NCI-H1048 (cell line): ENCODE measurements at places on chromosomes 13 and 19.

- DNase-seq, result no peak
Measured at GRCh38 chr13:57087006-57087405, 53.7 kb upstream of the PRR20A start.

GRCh38 chr13:31950111-31950815 lies 81.3 kb upstream of the FRY start:
- DNase-seq, result no peak

DNA sequence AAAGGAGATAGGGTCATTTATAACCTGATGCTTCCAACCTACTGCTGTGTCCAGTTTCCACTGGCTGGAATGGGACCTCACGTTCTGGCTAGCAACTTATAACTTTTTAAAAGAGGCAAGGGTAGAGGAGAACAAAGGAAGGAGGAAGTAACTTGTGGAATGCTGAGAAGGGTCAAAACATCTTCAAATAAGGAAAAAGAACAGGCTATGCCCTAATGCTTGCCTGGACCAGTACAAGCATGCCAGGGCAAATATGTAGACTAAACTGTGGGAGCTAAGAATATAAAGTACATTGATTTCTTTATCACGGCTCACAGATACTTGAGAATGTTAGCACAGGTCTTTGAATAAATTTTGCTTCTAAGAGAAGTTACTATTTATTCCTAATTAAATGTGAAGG lies 1.5 kb upstream of the ZNF561 start:
- no peak for DNase-seq

DNA sequence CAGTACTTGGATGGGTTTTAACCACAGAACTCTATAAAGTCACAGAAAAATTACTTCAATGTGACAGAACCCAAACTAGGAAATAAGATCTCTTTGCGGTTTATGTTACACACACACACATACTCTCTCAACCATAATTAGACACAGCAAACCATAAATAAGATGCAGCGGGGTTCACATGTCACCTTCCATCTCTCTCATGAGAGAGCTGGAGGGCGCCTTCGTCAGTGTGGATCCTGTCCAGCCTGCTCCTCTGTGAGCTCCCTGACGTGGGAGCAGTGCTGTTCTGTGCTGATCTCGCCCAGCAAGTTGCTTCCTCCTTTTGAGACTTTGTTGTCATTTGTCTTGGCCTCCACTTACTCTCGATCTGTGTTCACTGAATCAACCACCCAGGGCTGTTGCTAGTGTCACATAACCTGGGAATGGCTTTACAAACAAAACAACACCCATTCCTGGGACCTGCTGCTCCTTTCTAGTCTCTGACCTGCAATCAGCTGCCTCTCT lies 204.9 kb upstream of the KL start:
- no peak for DNase-seq

GRCh38 chr19:14091081-14091812 lies 696 bp upstream of the SAMD1 start:
- no peak for DNase-seq

GRCh38 chr13:97648171-97648880 lies 214.4 kb downstream of the RAP2A start:
- DNase-seq, result no peak

GRCh38 chr19:16473875-16474392 lies 2.2 kb upstream of the EPS15L1 start:
- DNase-seq, result no peak

GRCh38 chr19:28063702-28064101 lies 1149.2 kb downstream of the UQCRFS1 start:
- DNase-seq, result no peak

GRCh38 chr19:7677669-7678311 lies 900 bp downstream of the MCEMP1 start:
- no peak for DNase-seq

DNA sequence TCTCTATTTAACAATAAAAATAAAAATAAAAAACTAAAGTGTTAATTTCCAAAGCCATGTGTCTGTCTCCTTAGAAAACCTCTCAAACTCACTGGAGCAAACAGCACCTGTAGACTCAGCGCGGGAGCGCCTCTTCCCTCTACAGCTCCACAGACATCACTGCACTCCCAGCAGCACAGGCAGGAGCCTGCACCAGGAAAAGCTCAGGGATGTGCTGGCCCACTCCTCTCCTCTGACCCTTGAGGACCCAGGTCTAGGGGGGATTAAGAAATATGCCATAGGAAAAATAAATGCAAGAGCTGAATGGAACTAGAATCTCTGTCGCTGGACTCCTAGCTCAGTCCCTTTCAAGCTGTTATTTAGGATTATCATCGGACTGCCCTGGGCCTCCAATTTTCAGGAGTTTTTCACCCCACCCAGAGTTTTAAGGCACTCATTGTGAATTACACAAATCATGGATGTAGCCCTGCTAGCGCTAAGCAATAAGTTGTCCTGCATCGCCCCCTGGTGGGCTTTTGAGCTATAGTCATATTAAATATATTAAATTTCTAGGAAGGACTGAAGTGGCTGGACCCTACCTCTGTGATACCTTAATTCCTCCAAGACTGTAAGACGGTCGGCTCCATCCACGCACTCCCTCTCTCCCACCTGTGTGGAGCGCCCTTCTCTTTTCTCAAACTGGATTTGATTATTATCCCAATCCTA lies 333.9 kb downstream of the UQCRFS1 start:
- DNase-seq, result peak; percentile 30

GRCh38 chr13:101424381-101425155 lies 8.3 kb upstream of the NALCN start:
- no peak for DNase-seq

- no peak for DNase-seq
Measured at GRCh38 chr13:113050734-113051431, 54.7 kb upstream of the F7 start.

DNA sequence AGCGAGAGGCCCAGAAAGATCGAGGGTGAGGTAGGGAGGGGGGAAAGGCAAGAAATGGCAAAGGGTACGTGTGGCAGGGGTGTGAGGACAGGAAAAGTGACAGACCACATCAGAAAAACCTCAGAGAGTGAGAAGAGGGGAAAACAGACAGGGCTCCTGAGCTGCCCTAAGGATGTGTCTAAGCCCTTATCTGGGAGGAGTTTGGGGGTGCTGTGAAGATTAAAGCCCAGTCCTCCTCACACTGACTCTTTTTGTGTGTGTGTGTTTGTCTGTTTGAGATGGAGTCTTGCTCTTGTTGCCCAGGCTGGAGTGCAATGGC lies 703 bp upstream of the PTH2 start:
- no peak for DNase-seq

- no peak for DNase-seq
Measured at GRCh38 chr19:56107626-56108351, 13.3 kb downstream of the ZNF787 start.

- no peak for DNase-seq
Measured at GRCh38 chr13:30856005-30856790, 49.9 kb upstream of the MEDAG start.

DNA sequence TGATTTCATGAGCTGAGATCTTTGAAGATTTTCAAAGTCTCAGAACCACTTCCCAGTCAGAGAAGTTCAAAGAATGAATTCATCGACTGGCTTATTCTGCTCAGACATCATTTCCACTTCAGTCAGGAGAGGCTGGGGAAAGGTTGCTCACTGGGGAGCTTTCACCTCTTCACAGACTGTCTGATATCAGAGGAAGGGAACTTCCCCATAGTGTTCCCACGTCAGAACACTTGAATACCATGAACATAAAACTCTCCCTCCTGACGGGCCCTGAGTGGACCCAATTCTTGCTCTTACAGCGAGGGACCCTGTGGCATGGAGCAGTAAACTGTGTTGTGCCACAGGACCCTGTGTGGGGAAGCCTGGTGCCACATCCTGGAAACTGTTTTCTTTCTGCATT lies 492.6 kb downstream of the COG6 start:
- DNase-seq, result no peak

DNA sequence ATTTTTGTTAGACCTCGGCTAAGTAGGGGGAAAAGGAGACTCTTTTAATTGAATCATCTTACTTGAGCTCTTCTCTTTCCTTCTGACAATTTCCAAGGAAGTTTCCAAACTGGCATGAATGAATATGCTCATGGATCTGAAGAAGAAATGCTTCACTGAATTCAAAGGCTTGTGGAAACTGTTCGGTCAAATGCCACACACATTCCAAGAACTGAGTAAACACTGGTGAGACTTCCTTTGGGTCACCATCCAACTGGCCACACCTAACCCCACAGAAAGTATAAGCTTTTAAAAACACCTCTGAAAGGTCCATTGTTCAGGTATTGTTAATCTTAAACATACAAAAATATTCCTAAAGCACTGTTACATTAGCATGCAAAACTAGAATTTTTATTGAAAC lies 33.6 kb downstream of the MTMR6 start:
- no peak for DNase-seq

DNA sequence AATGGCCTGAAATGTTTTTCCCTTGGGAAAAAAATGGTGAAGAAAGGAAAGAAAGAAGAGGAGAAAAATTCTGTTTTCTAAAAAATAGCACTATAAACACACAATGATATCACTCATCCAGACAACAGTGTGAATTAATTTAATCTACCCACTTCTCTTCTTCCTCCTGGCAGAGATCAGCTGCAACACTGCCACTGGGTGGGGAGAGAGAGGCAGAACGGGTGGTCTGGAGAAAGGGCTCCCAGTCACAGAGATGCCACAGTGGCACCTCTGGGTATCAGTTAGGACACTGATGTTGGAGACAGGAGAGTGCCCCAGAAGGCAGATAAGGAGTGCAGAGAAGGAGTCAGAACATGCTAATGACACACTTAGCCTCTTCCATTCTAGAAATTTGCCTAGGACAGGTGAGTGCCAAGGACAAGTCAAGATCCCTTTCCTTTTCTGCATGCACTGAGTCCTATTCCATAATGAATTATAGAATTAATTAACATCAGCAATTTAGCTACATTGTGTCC lies 168.6 kb downstream of the SUCLA2 start:
- no peak for DNase-seq

- DNase-seq, result no peak
Measured at GRCh38 chr19:38875656-38876395, 2.2 kb downstream of the RINL start.

DNA sequence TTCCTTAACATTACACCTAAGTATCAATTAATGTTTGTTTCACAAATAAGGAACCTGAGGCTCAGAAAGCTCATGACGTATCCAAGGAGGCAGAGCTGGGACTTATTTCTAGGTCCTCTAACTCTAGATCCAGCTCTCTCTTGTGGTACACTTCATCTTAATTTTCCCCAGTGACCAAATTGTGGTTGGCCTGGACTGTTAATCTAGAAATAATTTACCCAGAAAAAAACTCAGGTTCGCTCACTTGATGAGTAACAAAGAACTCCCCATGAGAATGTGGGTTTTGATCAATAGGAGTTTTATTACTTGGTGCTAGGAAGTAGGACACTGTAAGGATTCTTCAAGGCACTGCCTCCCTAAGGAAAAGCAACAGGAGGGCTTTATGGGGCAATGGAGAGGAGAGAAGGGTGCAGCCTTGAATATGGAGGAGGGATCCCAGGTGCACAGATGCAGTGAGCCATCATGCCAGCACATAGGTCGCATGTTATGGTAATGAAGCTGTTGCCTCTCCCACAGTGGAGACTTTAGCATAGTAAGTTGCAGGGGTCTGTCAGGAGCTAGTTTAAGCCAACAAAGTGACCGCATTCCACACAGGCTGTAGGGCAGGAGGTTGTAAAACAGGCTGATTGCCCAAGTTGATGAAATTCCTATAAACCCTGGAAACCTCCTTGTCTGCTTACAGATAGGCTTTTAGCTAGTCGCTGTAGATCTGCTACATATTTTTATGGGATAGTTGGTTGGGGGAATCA lies 14.7 kb downstream of the RAP2A start:
- no peak for DNase-seq

DNA sequence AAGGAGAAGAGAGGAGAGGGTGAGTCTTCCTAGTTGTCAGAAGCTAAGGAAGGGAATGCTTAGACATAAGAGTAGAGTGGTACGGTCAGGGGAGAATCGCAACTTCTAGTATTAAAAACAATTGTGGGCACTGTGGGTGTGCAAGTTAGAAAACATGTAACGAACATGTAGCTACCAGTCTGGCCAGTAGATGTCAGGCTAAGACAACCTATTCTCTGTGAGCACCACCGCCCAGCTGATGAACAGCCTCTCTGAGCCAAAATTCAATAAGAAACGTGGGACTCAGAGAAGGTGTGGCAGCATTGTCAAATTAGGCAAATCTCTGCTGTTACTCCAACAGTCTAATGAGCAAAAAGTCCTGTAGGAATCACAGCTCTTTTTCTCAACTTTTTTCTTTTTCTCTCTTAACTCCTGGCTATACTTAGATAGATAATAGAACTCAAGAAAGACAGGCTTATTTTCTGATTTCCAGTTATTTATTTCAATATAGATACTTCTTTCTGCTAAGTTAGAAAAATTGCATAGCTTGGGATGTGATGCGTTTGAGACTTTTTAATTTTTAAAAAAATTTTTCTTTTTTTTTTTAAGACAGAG lies 186.2 kb downstream of the USP12 start:
- peak; percentile 23 for DNase-seq

- DNase-seq, result no peak
Measured at GRCh38 chr19:44767295-44768180, 10.2 kb upstream of the CBLC start.

DNA sequence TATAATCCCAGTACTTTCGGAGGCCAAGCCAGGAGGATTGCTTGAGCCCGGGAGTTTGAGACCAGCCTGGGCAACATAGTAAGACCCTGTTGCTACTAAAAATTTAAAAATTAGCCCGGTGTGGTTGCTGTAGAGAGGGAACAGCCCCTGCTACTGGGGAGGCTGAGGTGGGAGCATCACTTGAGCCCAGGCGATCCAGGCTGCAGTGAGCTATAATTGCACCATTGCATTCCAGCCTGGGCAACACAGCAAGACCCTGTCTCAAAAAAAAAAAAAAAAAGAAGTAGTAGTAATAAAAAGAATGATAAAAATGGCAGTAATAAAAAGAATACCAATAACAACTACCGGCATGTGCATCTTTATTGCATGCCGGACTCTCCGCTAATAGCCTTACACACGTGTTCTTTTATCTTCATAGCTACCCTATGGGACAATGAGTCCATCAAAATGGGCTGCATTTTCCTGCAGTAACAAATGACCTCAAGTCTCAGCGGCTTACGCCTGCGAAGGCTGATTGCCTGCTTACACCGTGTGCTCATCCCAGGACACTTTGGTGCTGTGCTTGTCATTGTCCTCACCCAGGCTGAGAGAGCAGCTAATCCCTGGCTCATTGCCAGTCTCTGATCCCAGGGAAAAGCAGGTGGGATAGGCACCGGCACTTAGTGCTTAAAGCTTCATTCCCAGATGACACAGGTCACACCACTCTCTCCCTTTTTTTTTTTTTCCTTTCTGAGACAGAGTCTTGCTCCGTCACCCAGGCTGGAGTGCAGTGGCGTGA lies 14.4 kb upstream of the SYCN start:
- DNase-seq, result no peak
